ENCODE measurements at places on chromosomes 6 and 20.

DNA sequence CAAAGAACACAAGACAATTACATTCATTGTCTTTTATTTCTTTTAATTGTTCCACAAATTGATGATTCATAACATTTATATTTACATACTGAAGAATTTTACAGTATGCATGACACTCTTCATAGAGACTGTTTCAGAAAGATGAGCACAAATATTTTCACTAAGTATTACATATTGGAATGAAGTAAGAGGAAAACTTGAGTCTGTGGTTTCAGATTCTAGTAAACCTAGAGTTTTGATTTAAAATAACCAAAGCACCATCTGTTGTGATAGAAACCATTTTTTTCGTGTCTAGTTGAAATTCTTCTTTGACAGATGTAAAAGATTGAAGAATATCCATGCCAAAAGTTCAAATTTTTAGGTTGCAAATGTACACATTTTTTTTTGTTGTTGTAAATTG, 32.1 kb upstream of the OPN5 start:
- no peak for DNase-seq

- no peak for DNase-seq
Measured at GRCh38 chr6:150409576-150410066, 40.8 kb downstream of the IYD start.

DNA sequence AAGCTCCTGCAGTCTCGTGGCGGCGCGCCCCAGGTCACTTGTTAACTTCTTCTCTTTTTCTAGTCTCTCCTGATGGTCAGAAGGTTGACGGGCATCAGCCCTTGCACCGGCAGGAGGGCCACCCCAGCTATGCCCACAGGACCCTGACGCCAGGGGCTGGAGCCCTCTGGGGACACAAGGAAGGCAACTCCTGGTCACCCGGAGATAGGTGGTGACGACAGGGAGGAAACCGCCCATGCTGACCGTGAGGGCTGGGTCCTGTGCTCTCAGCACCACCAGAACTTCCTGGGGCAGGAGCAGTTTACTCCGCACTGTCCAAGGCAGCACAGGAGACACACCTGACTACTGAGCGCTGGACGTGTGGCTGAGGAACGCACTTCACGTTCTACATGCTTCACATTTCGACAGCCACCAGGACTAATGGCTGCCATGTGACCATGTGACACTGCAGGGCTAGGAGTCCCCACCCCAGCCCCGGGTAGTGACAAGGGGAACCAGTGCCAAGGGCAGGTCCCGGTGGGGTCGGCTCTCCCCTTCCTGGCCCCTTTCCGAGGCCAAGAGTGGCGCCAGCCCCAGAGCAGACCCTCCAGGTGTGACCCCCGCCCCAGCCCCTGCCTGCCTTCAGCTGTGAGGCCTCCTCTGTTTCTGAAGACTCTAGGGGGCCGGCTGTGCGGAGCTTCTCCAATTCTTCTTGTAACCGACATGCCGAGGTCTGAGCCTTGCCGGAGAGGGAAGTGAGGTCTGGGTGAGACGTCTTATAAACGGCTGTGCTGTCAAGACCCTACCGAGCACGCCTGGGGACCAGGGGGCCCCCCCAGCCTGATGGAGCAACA, 45.2 kb downstream of the DSTN start:
- DNase-seq = no peak

- DNase-seq = peak; percentile 16
Measured at GRCh38 chr6:136225496-136225895, 24.6 kb downstream of the MTFR2 start.

GRCh38 chr20:46700481-46700880, 9.0 kb upstream of the SLC2A10 start:
- no peak for DNase-seq
